ENCODE measurements at places on chromosomes 7 and 10. TPM values are rescaled to one million over a fixed set of nuclear protein-coding genes. Genes with fewer than 3 reads are reported as not detected.

DNA sequence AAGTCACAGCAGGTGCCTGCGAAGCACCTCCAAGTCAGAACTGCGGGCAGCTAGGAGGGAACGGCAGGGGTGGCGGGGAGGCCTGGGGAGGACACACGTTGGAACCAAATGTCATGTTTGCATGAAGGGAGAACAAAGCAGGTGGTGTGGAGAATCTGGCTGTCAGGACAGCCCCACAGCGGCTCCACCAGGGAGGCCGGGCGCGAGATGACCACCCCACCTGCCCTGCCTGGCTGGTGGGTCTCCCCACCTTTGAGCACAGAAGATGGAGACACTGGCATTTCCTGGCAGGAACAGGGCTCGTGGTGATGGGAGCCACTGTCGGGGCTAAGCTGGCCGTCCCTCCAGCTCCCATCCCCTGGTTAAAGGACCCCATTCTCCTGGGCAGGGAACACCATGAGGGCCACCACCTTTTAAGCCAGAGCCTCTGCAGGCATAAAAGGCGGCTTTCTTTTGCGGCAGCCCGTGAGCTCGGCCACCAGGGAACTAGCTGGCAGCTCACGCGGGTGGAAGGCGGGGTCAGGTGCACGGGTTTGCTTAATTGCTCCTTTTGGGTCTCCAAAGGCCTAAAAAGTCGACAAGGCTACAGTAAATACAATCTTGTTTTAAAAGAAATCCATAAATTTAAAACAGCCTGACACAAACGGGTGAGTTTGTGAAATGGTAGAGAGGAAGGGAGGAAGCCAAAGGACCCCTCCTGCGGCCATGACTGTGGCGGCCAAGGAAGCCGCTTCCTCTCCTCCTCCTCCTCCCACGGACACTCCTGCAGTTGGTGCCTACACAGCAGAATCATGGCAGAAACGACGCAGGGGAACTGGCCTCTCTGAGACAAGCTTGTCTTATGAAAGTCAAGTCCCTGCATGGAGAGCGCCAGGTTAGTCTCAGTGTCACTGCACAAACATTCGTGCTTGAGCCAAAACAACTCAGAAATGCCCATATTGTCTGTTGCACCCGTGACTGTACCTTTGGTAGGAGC is 213.8 kb downstream of the DNAJB6 start:
- H3K4me3 ChIP-seq: no peak overlapping the region
- no peak overlapping the region for H3K27ac ChIP-seq
- H3K36me3 ChIP-seq: no peaks in the 10 kb centered on the region
- no peak for DNase-seq
- H3K4me1 ChIP-seq: no peaks in the 10 kb centered on the region

DNA sequence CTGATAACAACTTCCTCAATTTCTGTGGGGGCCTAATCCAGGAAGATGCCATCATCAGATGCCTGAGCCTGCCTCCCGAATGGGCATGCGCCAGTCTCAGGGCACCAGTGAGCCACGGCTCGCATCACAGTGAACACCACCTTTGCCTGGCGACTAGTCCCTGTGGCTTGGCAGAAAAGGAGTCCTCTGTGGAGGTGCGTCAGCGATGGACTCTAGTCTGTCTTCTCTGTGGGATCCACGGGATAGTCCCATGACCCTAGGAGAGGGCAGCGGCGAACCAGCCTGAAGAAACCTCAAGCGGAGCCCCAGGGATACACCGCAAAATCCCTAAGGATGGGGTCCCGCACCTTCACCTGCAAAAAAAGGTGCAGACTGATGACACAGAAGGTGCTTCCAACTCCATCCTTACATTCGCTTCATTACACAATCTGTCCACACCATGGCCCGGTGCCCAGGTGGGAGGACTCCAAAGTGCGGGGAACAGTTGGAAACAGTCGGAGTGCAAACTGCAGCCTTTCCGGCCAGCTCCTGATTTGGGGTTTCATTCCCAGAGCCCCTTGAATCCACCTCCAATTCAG is 35.1 kb upstream of the ZNF273 start:
- no peaks in the 10 kb centered on the region for H3K4me1 ChIP-seq
- no peak overlapping the region for H3K4me3 ChIP-seq
- no peak for DNase-seq
- no peak overlapping the region for H3K27ac ChIP-seq
- no peaks in the 10 kb centered on the region for H3K27me3 ChIP-seq
- H3K36me3 ChIP-seq: no peaks in the 10 kb centered on the region

GRCh38 chr10:56003555-56003954 is 357.5 kb downstream of the ZWINT start:
- no peak for DNase-seq
- H3K36me3 ChIP-seq: no peaks in the 10 kb centered on the region
- H3K4me3 ChIP-seq: no peak overlapping the region
- H3K27me3 ChIP-seq: no peaks in the 10 kb centered on the region
- no peak overlapping the region for H3K27ac ChIP-seq
- no peaks in the 10 kb centered on the region for H3K4me1 ChIP-seq

Gene NSUN6
- 43.3 TPM for total RNA-seq

GRCh38 chr7:97215556-97215955 is 98.1 kb downstream of the SDHAF3 start:
- no peak overlapping the region for H3K27ac ChIP-seq
- no peaks in the 10 kb centered on the region for H3K36me3 ChIP-seq
- no peak overlapping the region for H3K4me3 ChIP-seq
- no peaks in the 10 kb centered on the region for H3K4me1 ChIP-seq

- no peak overlapping the region for H3K27ac ChIP-seq
- DNase-seq: no peak
- H3K4me1 ChIP-seq: no peaks in the 10 kb centered on the region
Observed at GRCh38 chr10:81179805-81180452, 642.2 kb downstream of the SH2D4B start.

DNA sequence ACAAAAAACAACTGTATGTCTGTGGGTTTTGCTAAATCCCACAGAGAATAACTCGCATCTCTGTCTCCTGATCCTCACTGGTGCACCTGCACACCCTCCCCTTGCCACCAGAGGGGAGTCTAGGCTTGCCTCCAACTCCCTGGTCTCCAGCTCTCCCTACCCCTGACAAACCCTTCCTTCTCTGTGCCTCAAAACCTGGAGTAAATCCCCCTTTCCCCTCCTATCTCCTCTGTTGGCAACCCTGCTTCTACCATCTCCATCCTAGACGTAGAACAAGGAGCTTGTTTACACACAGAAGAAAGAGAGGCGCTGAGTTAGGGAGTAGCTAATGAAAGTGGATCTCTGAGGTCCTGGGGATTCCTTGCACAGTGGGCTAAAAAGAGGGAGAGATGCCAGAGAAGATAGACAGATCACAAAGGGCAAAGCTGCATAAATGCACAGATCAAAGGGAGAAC is 6.0 kb downstream of the MBLAC1 start:
- no peak overlapping the region for H3K4me3 ChIP-seq
- H3K27ac ChIP-seq: no peak overlapping the region
- peaks cover 3% of the 10 kb centered on the region for H3K4me1 ChIP-seq

DNA sequence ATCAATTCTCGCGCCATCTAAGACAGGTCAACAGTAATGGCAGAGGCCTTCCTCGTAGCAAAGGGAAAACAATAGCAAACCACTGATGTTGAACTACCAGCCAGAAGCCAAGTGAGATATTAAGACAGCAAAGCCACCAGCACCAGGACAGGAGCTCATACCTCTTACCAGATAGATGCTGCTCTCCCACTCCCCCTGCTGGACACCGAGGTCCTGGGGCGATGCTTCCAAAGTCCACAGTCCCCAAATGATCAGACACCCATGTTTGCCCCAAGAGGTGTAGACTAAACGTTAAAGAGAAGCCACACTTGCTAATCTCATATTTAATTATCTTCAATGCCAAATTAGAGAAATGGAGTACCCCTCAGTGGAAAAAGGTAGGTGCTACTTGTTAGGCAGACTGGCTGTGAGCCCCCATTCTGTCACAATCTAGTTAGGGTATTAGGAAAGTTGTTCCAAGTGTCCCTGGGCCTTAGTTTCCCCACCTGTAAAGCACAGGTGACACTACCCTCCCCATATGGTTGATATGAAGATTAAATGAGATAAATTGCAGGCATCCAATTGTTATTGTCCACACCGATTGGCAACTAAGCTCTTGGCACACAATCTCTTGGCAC is 39.9 kb downstream of the TOMM7 start:
- H3K27me3 ChIP-seq: no peaks in the 10 kb centered on the region
- peak; percentile 26 for DNase-seq
- no peak overlapping the region for H3K27ac ChIP-seq
- no peaks in the 10 kb centered on the region for H3K36me3 ChIP-seq
- no peaks in the 10 kb centered on the region for H3K4me1 ChIP-seq

- H3K27ac ChIP-seq: peak overlapping the region; percentile 69
- no peaks in the 10 kb centered on the region for H3K4me1 ChIP-seq
- H3K4me3 ChIP-seq: peak overlapping the region; percentile 49
- no peaks in the 10 kb centered on the region for H3K27me3 ChIP-seq
- no peaks in the 10 kb centered on the region for H3K36me3 ChIP-seq
- DNase-seq: no peak
Observed at GRCh38 chr7:19709249-19709578, 377 bp upstream of the POLR1F start.

Gene NPC1L1
- total RNA-seq: not detected

DNA sequence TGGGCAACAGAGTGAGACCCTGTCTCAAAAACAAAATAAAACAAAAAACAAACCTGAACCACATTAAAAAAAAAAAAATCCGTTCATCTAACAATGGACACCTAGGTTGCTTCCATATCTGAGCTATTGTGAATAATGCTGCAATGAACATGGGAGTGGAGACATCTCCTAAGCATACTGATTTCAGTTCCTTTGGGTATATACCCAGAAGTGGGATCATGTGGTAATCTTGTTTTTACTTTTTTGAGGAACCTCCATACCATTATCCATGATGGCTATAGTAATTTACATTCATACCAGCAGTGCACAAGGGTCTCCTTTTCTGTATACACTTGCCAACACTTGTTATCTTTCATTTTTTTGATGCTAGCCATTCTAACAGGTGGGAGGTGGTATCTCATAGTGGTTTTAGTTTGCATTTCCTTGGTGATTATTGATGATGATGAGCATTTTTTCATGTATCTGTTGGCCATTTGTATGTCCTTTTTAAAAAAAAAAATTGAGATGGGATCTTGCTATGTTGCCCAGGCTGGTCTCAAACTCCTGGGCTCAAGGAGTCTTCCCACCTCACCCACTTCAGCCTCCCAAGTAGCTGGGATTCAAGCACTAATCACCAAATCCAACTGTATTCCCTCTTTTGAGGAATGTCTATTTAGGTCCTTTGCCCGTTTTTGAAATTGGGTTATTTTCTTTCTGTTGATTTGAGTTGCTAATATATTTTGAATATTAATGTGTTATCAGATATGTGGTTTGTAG is 17.5 kb downstream of the CDK13 start:
- DNase-seq: no peak
- H3K36me3 ChIP-seq: no peaks in the 10 kb centered on the region
- no peak overlapping the region for H3K27ac ChIP-seq
- no peak overlapping the region for H3K4me3 ChIP-seq

DNA sequence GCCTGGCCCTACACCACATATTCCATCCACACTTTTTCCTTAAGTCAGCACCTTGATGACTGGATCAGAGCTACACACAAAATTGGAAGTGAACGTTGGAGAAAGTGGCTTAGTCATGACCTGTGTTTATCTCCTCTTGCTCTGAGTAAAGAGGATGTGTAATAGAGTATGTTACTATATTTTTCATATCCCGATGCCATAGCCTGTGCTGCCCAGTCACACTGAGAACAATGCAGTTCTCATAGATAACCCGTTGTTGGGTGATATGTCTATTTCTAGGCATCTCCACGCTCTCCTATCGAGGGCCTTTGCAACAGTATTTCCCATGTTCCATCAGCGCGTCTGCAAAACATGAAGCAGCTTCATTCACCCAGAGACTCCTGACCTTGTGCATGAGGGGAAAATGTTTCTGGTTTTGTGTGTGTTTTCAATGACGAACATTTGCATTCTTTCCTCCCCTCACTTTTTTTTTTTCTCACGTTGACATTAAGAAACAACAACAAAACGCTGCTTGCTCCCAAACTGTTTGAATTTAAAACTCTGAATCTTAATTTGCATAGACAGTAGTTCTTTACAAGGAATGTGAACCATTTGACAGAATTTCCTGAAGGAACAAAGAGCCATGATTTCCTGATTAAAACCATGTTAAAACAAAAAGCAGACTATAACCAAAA is 43.4 kb downstream of the GRK5 start:
- peak overlapping the region; percentile 96 for H3K27ac ChIP-seq
- peaks cover 49% of the 10 kb centered on the region for H3K4me1 ChIP-seq
- no peak overlapping the region for H3K4me3 ChIP-seq
- no peak for DNase-seq
- H3K36me3 ChIP-seq: no peaks in the 10 kb centered on the region
- no peaks in the 10 kb centered on the region for H3K27me3 ChIP-seq

GRCh38 chr7:22387583-22387982 is 30.6 kb upstream of the RAPGEF5 start:
- H3K4me1 ChIP-seq: no peaks in the 10 kb centered on the region
- H3K27me3 ChIP-seq: no peaks in the 10 kb centered on the region
- DNase-seq: peak; percentile 20

Gene AGR3
- total RNA-seq: not detected

Gene VPS37D
- 9.3 TPM for total RNA-seq

Gene TCTN3
- total RNA-seq: 41.9 TPM
